AG08396 (cell line): ENCODE measurements at places on chromosomes 3 and 15.

- peak; percentile 29 for DNase-seq
These were observed 29.7 kb downstream of the BUB1B start for GRCh38 chr15:40190591-40190990.

DNA sequence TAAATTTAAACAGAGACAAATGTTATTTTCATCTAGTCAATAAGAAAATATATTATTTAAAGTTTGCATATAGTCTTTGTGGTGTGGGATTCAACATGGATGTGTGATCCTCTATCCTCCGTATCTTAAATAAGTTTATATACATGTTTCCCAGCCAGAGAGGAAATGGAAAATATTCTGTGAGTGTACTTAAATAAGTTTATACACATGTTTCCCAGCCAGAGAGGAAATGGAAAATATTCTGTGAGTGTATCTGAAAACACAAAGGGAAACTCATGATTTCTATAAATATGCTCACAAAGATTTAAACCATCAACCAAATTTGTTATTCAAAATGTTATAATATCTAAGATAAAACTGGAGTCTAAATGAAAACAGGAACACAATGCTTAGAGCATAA is 110.0 kb upstream of the MELTF start:
- no peak for DNase-seq

DNA sequence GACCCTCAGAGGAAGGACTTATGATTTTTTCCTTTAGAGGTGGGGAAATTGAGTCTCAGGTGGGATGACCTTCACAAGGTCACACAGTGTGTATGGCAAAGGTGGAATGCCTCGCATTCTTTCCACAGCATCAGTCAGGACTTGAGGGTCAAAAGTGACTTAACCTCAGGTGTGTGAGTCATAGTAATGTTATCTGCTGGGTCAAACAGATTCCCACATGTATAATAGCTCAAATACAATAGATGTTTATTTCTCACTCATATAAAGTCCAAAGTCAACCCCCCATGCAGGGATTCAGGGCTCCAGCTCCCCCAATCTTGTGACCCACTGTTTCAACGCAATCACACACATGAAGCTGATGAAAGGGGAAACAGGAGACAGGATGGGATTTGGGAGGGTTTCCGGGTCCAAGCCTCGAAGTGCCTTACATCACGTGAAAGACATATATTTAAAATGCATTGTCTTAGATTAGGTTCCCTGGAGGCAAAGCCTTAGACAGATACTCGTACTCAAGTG is 34.0 kb upstream of the CCDC174 start:
- DNase-seq, result no peak

GRCh38 chr3:72750405-72750965 is 97.8 kb downstream of the SHQ1 start:
- DNase-seq, result no peak

DNA sequence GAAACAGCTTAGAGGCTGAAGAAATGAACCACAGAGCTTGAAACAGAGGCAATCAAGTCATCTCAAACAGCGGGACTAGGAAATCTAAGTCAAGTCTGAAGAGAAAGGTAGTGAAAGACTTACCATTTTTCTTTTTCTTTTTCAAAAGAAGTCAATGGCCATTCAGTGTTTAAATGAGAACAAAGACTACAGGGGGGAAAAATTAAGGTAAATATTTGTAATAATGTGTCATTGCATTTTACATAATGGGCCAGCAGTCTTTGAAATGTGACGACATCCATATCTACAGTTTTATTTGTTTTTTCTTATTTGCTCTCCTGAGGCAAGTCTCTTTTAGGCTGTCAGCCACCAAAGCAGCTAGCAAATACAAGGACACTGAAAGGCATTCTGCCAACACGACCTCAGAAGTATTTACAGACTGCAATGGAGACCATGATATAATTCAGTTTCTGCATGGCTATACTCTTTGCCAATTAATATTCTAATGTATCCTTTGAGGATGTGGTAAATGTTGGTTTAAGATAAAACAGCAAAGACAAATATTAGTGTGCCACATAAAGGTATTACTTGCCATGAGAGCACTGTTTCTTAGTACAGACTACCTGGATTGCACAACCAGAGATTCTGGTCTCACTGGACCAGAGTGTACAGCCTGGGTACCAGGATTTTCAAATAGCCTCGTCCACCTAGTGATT is 307.0 kb upstream of the THBS1 start:
- DNase-seq, result no peak

GRCh38 chr15:66948294-66948693 is 117.1 kb upstream of the SMAD3 start:
- DNase-seq, result peak; percentile 36

DNA sequence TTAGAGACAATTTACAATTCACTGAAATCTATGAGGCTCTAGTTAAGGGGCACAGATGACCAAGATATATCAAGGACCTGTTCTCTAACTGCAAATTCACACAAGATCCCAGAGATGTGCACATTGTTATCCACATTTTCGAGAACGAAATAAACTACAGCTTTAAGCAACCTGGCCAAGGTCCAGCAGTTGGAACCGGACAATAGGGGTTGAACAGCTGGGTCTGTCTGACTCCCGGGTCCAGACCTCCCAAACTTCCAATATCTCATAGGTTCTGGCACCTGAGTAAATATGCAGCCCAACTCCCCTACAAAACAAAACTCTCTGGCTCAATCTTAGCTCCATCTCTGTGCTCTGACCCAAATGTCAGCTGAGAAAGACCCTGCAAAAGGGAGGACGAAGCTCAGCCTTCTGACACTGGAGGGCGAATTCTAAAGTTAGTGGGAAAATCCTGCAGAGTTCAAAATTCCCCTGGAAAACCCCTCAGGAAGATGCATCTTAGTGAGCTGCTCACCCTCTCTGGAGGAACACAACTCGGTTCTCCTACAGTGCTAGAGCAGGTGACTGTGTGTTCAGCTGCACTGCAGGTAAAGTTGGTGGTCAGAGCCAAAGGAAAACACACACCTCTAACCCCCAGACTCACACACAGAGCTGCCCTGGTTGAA is 14.2 kb upstream of the SPATA12 start:
- DNase-seq, result no peak

- no peak for DNase-seq
These were observed 27.9 kb upstream of the SV2B start for GRCh38 chr15:91072161-91072560.

DNA sequence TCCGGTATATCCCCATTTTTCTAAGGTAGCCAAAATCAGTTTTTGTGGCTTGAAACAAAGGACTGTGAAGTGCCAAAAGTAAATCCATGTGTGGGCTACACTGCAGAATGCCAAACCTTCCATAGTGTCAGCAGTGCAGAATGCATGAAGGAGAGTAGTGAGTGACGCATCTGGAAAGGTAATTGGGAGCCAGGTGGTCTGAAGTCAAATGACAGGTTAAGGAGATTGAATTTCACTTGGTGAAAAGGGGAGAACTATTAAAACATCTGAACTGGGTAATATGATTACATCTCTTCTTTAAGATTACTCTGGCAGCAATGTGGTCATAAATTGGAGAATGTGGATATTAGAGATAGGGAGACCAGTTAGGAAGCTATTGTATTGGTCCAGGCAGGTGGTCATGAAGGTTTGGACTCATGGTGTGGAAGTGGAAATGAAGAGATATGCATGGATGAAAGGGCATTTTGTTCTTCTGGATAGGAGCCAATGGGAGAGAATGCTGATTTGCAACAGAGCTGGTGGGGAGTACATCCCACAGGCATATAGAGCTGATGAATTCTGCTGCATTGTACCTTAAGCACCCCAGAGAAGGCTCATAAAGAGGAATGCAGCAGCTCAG is 118.2 kb downstream of the ECT2 start:
- no peak for DNase-seq

DNA sequence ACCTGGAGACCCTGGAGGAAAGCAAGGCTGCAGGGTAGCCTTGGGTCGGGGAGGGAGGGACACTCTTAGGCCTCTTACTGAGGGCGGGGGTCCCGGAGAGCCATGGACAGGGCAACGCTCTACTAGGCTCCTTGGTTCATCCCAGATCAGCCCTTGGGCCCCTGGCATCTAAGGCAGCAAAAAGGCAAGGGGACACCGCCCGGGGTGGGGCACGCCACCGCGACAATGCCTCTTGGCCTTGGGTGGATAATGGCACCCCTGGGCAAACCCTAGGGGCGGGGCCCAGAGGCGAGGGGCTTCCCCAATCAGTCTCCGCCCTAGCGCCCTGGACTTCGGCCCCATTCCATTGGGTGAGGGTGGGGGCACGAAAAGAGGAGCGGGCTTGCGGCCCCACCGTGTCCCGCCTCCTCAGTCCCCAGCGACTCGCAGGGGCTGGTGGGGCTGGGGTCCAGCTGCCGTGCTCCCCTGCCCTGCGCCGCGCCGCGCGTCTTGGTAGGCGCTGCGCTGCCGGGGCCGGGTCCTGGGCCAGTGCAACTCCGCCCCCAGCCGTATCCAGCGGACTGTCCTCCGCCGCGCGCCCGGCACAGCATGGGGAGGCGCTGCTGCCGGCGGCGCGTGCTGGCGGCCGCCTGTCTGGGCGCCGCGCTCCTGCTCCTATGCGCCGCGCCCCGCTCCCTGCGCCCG is at the start of gene CHST13:
CHST13 (plus strand) TSS at position 411 of the 684 bp plus-strand sequence; CDS start at position 589, 178 bp downstream.
- peak; percentile 76 for DNase-seq

GRCh38 chr3:16260046-16260445 is 4.7 kb downstream of the DPH3 start:
- no peak for DNase-seq

GRCh38 chr3:55296030-55296429 is 191.1 kb downstream of the WNT5A start:
- DNase-seq, result no peak

DNA sequence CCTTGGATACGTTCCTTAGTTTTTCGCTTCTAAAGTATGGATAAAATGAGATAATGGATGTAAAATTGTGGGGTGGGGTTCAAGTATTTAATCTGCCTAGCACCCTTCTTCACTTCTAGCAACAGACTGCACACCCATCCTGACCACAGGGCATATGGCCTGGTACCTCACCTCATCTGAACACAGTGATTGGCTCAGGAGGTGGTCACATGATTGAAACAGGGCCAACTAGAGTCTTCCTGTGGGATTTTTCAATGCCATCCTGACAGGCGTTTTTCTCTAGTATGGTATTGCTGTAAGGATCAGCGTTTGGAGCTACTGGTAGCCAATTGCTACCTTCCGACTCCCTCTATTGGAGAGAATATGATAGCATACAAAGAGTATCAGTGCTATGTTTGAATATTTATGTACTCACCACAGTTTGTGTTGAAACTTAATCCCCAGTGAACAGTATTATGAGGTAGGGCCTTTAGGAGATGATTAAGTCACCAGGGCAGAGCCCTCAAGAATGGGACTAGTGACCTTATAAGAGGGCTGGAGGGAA is 172.2 kb downstream of the PPM1L start:
- DNase-seq, result no peak

DNA sequence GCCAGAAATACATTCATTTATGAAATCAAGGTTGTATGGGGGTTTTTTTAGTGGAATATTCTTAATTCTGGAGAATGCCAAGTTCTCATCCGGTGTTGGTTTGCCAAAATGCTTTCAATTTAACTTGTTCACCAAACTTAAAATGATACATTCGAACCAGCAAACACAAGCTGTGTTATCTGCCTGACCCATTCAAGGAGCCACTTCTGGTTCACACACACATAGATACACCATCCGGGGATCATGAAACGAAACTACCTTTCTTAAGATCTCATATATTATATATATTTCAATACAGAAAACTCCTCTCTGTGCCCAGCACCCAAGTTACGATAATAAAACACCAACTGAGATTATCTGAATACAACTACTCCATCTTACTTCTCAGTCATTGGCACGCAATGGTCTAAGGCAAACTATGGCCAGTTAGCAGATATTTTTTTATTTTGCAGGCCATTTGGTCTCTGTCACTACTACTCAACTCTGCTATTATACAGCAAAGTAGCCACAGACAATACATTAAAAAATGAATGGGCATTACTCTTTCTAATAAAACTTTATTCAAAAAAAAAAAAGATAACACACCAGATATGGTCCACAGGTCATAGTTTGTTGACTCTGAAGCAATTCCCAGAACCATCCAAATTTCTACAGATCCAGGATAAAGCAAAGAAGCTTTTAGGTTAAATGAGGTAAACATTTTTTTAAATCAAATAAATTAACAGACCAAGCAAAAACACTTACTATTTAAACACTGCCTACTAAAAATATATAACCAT is 89.6 kb downstream of the TBL1XR1 start:
- no peak for DNase-seq

DNA sequence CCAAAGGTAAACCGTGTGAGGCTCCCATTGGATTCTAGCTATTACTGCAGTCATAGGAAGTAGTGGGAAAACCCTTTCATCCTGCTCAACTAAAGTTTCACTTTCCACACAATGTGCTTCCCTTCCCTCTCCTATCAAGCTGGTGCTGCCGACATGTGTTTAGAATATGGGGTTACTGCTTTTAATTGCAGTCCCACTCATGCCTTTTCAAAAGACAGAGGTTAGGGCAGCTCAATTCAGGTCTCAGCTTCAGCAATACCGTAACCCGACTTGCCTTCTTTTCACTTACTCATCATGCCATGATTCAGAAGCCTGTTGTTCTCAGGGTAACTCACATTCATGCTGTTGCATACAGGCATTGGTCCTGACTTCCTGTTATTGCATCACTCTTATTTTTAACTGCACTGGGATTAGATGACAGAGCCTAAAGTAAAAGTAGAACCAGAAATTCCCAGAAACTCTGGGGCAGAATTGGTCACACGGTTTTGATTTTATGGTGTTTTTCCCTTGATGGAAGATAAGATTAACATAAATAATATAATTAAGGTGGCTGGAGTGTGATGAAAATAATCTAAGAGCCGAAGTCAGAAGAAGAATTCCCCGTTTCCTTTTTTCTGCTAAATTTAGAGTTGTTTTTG is 45.7 kb downstream of the C2CD4B start:
- DNase-seq, result peak; percentile 73

GRCh38 chr3:100650651-100651619 is 41.5 kb downstream of the ADGRG7 start:
- DNase-seq, result peak; percentile 14

- no peak for DNase-seq
These were observed 265.9 kb downstream of the ZMAT3 start for GRCh38 chr3:178805741-178806140.

DNA sequence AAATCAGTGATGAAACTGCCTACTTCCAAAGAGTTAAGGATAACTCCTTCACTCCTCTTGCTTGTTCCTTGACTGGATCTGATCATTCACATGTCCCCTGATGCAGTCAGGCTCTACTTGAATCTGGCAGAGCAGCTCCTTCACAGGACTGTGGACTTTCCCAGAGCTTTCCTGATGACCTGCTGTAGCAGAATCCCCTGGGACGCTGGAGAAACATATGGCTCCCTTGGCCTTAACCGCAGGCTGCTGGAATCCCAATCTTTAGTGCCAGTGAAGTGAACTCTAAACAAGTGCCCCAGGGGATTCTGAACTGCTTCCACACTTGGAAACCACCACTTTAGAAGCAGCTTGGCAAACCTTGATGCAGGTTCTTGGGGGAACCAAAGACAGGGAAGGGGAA is 217.8 kb downstream of the CHST2 start:
- no peak for DNase-seq

- DNase-seq, result no peak
These were observed 373.1 kb upstream of the ADAMTS9 start for GRCh38 chr3:65060904-65061303.

- no peak for DNase-seq
These were observed 322.7 kb downstream of the SV2B start for GRCh38 chr15:91422797-91423196.
